CMK (cell line): ENCODE measurements at places on chromosomes 4 and X.

DNA sequence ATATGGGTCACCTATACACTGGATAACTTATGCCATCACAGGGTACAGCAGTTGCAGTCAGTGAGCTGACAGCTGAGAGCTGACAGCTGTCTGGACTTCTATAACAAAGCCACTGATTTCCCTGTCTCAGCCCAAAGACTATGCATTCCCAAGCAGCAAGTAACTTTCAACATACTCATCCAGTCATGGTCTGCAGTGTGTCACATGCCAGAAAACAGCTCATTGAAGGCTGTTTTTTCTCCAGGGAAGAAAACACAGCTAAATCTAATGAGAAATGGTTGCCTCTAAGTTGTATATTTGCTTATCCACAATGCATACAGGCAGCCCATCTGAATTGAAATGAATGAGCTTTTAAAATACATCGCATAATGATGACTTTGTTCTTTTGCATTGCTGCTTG is 6.3 kb downstream of the KIAA1210 start:
- DNase-seq, result no peak

- DNase-seq, result no peak
Measured at GRCh38 chr4:180057891-180058671, 2185.1 kb upstream of the TENM3 start.

DNA sequence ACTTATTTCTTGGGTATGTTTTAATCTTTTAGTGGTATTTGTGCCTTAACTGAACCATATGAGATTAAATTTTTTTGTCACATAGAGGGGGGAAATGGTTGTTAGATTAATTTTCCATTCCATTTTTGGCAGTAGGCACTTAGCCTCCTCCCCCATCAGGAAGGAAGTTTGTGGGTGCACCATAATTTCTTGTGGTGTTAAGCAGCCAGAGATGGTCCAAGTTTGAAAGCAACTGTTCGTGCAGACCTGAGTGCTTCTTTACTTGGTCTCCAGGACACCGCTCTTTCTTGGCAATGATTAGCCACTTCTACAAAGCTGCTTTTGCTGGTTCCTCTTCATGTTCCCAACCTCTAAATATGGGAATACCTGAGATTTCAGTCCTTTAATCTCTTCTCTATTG is 92.7 kb upstream of the RPL34 start:
- DNase-seq, result no peak

DNA sequence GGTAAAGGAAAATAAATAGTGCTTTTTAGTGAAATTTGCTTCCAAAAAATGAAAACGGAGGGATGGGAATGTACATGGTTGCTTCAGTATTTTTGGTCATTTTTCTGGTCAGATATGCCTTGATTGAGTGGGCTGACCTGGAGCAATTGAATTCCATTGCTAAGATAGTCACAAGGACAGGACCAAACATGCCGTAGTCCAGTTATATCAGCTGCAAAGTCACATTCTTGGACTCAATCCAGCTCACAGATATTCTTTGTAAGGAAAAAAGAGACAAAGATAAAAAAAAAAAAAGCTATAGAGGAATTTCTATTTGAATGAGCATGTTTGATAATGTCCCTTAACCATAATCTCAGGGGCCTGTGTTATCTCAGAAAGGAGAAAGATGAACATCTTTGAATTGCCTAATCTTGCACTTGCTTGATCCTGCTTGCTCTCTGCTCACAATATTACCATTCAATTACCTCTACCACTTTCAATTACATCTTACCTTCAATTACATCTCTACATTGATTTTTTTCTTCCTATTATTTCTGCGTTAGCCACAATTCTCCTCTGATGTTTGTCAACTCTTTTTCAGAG is 75.4 kb upstream of the PACRGL start:
- DNase-seq, result no peak

GRCh38 chr4:123093236-123093635 is 170.8 kb upstream of the NUDT6 start:
- DNase-seq, result no peak

- DNase-seq, result no peak
Measured at GRCh38 chr4:182578402-182578801, 335.2 kb downstream of the TENM3 start.

DNA sequence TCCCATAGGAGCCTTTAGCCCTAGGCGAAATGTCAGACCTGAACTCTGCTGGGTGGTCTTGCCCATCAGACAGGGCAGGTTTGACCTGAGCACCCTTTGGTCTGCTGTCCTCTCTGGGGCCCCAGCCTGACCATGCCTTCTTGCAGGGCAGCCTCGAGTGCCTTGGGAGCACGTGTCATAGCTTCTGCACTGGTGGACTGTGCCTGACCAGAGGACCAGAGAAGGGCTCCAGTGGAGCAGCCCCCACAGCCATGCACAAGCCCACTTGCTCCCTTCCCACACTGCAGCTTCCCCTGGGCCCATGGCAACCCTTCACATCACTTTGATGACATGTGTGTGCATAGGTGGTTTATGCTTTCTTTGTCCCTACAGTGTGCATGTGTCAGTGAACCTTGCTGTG is 394.0 kb downstream of the TEX13C start:
- DNase-seq, result no peak

- DNase-seq, result no peak
Measured at GRCh38 chr4:168781926-168782325, 228.1 kb downstream of the CBR4 start.

DNA sequence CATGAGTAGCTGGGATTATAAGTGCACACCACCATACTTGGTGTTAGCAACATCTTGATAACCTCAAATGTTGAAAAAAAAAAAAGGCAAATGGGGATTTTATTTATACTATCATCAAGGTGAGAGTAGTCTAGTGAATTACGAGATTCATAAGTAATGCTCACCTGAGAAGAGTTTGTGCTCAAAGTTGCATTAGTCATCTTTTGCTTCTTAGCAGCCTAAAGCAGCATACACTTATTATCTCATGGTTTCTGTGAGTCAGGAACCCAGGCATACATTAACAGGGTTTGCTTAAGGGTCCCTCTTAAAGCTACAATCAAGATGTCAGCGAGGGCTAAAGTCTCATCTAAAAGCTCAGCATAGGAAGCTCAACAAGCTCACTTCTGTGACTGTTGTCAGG is 8.2 kb upstream of the EXOSC9 start:
- no peak for DNase-seq

- DNase-seq, result no peak
Measured at GRCh38 chr4:10619220-10619619, 65.3 kb downstream of the CLNK start.

DNA sequence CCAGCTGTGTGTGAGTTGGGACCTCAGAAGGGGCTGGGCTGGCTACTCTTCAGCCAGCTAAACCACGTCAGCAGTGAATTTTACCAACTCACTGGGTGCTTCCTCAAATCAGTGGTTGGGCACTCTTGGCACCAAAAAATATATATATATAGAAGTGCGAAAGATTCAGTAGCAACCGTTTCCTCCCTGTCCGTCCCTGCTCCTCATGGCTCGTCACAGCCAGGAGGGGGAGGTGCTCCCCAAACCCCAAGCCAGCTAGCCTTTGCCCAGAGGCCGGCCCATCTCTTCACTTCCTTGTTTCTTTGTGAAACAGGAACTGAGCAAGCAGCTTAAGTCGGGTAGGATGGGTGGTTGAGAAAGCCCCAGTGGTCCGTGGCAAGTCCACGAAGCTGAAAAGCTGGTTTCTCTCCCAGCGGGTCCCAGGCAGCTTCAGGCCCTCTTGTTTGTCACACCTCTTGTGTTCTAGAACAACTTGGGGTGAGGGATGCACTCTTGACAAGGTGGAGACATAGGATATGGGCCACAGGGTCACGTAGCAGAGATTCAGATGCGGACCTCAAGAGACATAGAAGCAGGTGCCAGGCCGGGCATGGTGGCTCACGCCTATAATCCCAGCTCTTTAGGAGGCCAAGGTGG is 6.8 kb upstream of the SASH3 start:
- no peak for DNase-seq
